LHCN-M2 (cell line): ENCODE measurements at places on chromosomes 7 and 10. TPM values are rescaled to one million over a fixed set of nuclear protein-coding genes. Genes with fewer than 3 reads are reported as not detected.
A peak's percentile ranks its signal among the peaks of the same experiment; 100 is the strongest.

DNA sequence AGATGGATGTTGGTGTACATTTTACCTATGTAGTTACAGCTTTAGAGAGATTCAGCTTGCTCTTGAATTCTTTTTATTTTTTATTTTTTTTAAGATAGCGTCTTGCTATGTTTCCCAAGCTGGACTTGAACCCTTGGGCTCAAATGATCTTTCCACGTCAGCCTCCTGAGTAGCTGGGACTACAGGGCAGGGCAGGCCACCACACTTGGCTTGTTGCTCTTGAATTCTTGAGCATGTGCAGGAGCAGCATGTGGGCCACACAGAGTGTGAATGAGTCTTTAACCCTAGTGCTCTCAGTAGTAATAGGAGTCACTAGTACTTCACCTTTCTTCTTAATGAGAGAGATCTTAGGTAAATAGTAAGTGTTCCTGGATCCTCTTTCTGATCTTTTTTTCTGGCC lies 26.7 kb upstream of the CYCS start:
- DNase-seq = no peak

GRCh38 chr7:115037128-115037802 lies 115.4 kb downstream of the MDFIC start:
- no peak for DNase-seq

DNA sequence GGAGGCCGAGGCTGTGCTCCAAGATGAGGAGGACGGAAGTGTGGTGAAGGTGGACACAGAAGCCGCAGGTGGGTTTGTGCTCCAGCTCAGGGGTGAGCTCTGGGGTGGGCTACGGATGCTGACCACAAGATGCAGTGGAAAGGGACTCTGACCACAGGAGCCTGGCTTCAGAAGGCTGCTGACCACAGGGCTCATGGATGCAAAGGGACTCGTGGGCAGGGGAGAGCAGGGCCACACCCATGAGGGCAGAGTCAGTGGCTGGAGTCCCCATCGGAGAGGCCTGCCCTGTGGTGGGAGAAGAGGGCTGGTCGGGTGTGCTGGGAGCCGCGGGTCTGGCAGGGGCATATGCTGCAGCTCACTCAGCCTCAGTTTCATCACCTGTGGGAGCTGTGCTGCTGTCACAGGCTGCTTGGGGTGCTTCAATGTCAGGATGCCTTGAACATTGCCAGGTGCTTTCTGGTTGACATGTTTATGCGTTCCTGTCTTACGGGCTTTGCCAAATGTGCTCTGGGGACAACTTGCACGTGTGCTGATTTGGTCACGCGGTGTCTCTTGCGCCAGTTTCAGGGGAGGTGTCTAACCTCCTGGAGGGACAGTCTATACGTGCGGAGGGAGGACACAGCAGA lies 13.7 kb downstream of the SCART1 start:
- DNase-seq = no peak

- DNase-seq = no peak
Measured at GRCh38 chr10:30763918-30764317, 134.4 kb upstream of the LYZL2 start.

- peak; percentile 34 for DNase-seq
Measured at GRCh38 chr10:113093188-113094113, 143.4 kb downstream of the TCF7L2 start.

GRCh38 chr7:30214651-30215137 lies 69.7 kb upstream of the ZNRF2 start:
- no peak for DNase-seq

GRCh38 chr7:20350518-20350951 lies 19.8 kb downstream of the ITGB8 start:
- no peak for DNase-seq

- no peak for DNase-seq
Measured at GRCh38 chr10:69747179-69747578, 54.5 kb upstream of the COL13A1 start.

DNA sequence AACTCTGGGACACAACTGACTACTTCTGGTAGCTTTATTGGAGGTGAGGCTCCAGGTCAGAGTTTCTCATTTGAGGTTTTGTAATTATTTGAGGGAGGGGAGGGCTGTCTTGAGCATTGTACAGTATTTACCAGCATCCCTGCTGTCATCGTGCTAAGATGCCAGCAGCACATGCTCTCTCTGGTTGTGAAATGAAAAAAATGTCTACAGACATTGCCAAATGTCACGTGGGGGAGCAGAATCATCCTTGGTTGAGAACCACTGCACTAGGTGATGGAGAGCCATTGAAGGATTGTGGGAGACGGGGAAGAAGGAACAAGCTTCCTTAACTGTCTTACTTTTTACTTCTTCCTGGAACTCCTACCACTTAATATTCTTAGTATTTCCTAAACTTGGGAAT lies 5.0 kb downstream of the SEPTIN7 start:
- DNase-seq = no peak

GRCh38 chr7:116258734-116259133 lies 48.4 kb downstream of the TES start:
- peak; percentile 84 for DNase-seq

DNA sequence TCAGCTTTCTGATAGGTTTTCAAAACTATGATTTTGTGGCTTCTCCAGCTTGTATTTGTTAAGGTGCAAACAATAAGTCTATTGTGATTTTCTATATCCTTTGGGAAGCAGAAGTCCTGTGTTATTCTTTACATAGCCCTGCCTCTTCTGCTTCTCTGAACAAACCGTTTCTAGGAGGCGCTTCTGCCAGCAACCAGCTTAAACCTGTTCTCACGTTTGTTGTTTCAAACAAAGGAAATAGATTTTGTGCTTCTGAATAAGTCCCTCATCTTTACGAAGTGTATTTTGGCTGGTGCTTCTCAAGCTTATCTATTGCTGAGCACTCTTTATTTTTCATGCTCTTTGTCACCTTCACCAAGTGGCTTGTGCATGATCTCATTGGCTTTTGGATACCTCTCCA lies 61.0 kb downstream of the VTI1A start:
- DNase-seq = no peak

- no peak for DNase-seq
Measured at GRCh38 chr7:155533827-155534690, 12.3 kb downstream of the CNPY1 start.

- DNase-seq = no peak
Measured at GRCh38 chr7:142772051-142772450, 1.3 kb downstream of the PRSS2 start.

GRCh38 chr10:49767752-49768151 lies 5.6 kb upstream of the OGDHL start:
- DNase-seq = no peak

- DNase-seq = no peak
Measured at GRCh38 chr10:88077977-88078376, 214.6 kb downstream of the PTEN start.

DNA sequence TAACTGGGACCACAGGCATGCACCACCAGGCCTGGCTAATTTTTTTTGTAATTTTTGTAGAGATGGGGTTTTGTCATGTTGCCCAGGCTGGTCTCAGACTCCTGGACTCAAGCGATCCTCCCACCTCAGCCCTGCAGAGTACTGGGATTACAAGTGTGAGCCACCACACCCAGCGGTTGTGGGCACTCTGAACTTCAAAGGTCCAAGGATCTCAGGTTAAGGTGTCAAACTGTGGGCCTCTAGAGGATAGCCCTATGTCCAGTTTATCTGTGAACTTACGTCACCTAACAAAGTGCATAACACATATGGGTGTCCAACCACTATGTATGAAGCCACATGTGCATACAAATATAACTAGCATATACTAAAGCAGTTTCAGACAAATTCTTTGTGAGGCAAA lies 3.2 kb upstream of the IL2RA start:
- no peak for DNase-seq

GRCh38 chr10:112302335-112302734 lies 19.1 kb downstream of the TECTB start:
- DNase-seq = no peak

DNA sequence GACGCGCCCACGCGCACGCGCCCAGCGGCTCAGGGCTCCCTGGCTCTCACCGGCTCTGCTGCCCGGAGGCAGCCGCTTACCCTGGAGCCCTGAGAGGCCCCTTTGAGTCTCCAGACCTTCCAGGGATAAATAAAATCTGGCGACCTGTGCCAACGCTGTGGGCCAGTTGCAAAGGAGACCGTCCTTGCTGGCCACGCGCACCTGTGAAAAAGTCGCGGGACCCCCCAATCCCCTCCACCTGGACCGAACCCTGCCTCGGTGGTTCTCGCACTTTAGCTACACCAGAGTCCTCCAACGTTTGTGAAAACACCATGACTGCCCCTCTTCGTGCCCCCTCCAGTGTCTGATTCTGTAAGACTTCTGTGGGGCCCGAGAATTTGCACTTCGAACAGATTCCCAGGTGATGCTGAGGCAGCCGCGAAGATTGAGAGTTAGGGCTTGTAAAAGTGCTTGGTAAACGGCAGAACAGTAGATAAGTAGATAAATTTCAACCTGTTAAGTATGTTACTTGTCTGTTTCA lies 102.4 kb upstream of the SVIL start:
- no peak for DNase-seq

DNA sequence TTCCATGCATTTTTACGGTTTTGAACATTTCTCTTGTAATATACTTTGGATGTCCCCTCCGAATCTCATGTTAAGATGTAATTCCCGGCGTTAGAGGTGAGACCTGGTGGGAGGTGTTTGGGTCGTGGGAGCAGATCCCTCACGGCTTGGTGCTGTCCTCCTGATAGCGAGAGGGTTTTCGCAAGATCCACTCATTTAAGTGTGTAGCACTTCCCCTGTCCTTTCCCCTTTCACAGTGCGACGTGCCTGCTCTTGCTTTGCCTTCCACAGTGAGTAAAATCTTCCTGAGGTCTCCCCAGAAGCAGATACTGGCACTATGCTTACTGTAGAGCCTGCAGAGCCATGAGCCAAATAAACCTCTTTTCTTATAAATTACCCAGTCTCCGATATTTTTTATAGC lies 6.6 kb downstream of the GPR141 start:
- DNase-seq = no peak

DNA sequence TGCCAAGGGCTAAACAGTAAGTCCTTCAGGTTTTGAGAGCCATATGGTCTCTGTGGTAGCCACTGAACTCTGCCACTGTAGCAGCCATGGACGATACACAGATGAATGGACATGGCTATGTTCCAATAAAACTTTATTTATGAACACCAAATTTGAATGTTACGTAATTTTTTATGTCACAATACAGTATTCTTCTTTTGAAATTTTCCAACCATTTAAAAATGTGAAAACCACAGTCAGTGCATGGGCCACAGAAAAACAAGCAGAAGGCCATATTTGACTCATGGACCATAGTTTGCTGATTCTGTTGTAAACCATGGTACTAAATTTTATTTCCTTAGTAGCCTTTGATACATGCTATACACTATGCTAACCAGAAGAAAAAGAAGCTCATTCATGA lies 361.8 kb downstream of the MAGI2 start:
- peak; percentile 26 for DNase-seq

- peak; percentile 71 for DNase-seq
Measured at GRCh38 chr7:127683776-127684681, 32.0 kb downstream of the SND1 start.

- peak; percentile 73 for DNase-seq
Measured at GRCh38 chr7:135512135-135512887, 2.4 kb upstream of the CNOT4 start.

DNA sequence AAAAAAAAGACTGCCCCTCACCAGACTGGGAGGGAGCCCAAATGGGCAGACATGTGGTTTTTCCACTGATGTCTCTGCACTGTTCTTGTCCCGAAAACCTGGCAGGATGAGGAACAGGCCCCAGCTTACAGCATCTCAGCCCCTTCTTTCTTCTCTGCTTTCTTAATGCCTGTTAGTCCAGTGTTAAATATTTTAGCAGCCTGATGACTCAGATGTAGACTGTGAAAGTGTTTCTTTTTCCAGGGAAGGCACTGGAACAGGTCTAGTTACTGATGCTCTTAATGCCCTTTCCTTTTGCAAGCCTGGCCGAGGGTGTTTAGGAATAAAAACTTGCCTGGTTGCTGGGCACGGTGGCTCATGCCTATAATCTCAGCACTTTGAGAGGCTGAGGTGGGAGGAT lies 107.7 kb downstream of the TACC2 start:
- DNase-seq = no peak

The TMEM225B gene
- not detected in 2 replicates for total RNA-seq

The PALD1 gene
- 0.38 and 0.40 TPM in 2 replicates for total RNA-seq

The CLDN3 gene
- total RNA-seq = not detected in 2 replicates

The TMEM184A gene
- total RNA-seq = 0.06 and 0.11 TPM in 2 replicates

The SFMBT2 gene
- not detected in 2 replicates for total RNA-seq

The VSTM2A gene
- not detected in 2 replicates for total RNA-seq

The PAXIP1 gene
- 18.5 and 21.4 TPM in 2 replicates for total RNA-seq

The SLC29A4 gene
- 3.9 and 4.7 TPM in 2 replicates for total RNA-seq

The NANOS1 gene
- total RNA-seq = 0.45 and 0.98 TPM in 2 replicates

The ASB10 gene
- total RNA-seq = not detected in 2 replicates

The SPDYE17 gene
- total RNA-seq = not detected in 2 replicates

The TFPI2 gene
- 208 and 253 TPM in 2 replicates for total RNA-seq

The SHOC2 gene
- 28.9 and 36.2 TPM in 2 replicates for total RNA-seq

The TLL2 gene
- 0.11 TPM in 1 of 2 replicates, not detected in the other for total RNA-seq

The TDRD1 gene
- 0.06 TPM in 1 of 2 replicates, not detected in the other for total RNA-seq
